Right renal pelvis (tissue), 4 donors: ENCODE measurements at places on chromosomes 6 and 20. TPM values are rescaled to one million over a fixed set of nuclear protein-coding genes. Genes with fewer than 3 reads are reported as not detected.

DNA sequence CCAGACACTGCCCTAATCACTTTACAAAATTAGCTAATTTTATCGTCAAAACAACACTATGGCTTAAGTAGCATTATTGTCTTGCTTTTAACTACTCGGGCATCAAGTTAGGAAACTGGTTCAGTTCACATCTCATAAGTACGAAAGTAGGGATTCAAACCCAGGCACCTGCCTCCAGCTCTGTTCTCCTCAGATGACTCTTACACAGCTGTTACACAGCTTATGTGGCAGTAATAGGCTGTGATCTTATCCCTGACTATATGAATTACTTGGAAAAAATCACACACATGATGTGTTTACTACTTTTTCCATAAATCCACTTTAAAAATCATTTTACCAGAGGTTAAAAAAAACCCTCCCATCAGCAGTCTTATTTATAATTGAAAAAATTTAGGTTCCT lies 389.2 kb upstream of the FLRT3 start:
- DNase-seq = no peak

- DNase-seq = no peak
Measured at GRCh38 chr20:18395544-18395943, 71.3 kb downstream of the DZANK1 start.

GRCh38 chr6:17865798-17866725 lies 121.4 kb downstream of the KIF13A start:
- no peak for DNase-seq

DNA sequence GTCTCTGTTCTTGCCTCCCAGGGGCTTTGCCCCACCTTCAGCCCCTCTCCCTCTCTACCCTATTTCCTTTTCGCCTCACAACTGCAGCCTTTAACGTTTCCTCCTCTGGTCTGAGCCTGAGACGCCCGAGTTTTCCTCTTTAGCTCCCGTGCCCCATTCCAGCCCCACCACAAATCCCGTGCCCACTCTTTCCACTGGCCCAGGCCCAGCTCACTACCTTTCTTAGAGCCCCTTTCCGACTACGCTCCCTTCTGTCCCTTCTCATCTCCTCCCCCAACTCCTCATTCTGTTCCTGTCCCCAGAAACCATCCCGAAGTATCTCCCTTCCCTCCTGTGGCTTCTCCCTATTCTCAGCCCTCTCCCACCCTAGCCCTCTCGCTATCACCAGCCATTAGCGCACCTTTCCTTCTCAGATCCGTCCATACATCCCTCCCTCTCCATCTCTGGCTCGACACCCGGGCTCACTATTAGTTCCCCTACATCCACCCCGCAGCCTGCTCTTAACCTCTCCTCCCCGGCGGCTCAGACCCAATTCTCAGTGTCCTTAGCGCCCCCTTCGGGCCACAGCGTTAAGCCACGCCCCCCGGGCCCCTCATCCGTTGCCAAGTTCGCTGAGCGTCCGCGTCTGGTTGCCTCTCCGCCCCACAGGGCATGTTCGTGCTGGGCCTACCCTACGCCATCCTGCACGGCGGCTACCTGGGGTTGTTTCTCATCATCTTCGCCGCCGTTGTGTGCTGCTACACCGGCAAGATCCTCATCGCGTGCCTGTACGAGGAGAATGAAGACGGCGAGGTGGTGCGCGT lies 2.7 kb downstream of the SLC32A1 start:
- DNase-seq = no peak

- no peak for DNase-seq
Measured at GRCh38 chr20:25606094-25606695, 17.6 kb downstream of the NANP start.

- DNase-seq = no peak
Measured at GRCh38 chr6:72386324-72386723, 235.5 kb upstream of the KCNQ5 start.

DNA sequence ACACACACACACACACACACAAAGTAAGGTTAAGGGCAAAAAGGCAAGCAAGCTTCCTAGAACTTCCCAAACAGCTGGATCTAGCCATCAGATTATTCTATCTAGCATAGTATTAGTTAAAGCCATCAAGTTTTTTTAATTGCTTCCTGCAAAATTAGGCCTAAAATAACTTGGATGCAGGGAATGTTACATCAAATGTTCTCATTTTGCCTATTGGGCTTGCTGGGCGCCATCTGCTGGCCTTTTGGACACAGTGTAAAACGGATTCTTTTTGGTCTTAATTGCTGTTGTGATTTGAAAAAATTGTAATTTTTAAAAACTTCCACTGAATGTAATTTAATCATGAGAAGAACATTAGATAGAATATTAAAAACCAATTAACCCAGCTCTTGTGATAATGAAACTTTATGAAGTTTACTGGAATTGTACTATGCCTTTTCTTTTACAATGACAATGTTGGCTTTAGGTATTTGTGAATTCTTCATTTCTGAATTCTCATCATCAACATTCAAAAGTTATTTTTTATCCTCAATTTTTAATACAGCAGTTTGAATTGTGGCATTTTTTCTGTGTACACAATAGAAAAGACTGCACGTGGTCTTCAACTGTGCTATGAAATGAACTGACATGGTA lies 6.8 kb downstream of the MKKS start:
- peak; percentile 45 for DNase-seq

DNA sequence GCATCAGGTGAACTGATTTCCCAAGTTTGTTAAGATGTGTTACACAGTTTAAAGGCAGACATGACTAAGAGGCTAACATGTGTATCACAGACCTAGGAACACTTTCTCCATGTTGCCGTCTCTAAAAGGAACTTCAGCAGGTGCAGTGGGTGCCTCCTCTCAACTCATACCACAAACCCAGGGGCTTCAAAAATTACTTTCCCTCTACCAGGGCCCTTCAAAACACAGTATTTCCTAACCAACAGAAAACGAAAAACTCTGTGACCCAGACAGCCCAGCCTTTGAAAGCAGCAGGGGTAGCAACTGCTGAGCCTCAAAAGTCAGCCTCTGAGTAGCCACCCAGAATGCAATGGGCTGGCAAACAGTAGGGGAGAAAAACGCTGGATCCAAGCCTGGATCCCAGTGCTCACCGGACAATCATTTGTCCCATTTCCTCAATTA lies 28.5 kb downstream of the B4GALT5 start:
- DNase-seq = no peak

The POM121L2 gene
- not detected for polyA plus RNA-seq

DNA sequence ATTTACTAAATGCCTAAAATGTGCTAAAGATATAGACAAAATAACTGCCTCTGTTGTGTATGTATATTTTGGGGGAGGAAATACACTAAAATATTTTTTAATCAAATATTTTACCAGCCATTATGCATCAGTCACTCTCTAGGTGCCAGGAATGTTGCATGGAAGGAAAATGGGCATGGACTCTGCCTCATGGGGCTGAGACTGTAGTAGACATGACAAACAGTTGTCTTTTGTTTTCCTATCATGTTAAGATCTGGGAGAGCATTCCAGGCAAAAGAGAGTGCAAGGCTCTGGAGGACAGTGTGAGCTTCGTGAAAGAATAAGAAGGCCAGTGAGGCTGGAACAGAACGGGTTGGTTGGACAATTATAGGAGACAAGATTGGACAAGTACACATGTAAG lies 26.5 kb downstream of the HLA-DOB start:
- DNase-seq = no peak

- no peak for DNase-seq
Measured at GRCh38 chr6:136890986-136891385, 31.1 kb upstream of the SLC35D3 start.

GRCh38 chr20:22924046-22924737 lies 110.9 kb upstream of the SSTR4 start:
- DNase-seq = no peak

The LY86 gene
- polyA plus RNA-seq = 1.6 TPM

GRCh38 chr6:18477301-18477941 lies 90.3 kb downstream of the RNF144B start:
- no peak for DNase-seq

DNA sequence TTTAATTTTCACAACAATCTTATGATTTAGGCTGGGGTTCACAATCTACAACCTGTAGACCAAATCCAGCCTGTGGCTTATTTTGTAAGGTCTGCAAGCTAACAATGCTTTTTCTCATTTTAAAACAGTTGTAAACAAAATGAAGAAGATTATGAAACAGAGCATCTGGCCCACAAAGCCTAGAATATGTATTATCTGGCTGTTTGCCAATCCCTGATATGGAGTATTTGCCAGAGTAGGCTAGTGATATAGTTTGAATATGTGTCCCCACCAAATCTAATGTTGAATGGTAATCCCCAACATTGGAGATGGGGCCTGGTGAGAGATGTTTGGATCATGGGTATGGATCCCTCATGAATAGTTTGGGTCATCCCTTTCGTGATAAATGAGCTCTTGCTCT lies 201.8 kb downstream of the DHX35 start:
- DNase-seq = no peak

DNA sequence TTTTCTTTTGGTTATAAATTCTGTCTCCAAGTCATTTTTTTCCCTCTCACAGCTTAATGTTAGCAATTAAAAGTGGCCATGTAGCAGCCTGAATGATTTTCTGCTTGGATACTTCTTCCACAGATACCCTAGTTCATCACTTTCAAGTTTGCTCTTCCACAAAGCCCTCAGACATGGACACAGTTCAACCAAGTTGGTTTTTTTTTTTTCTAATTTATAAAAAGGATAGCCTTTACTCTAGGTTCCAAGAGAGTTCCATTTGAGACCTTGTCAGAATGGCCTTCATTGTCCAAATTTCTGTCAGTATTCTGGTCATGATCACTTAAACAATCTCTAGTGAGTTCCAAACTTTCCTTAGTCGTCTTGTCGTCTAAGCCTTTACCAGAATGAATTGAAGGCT lies 40.0 kb downstream of the RSPH3 start:
- no peak for DNase-seq
